ENCODE measurements at places on chromosomes 7 and 10. TPM values are rescaled to one million over a fixed set of nuclear protein-coding genes. Genes with fewer than 3 reads are reported as not detected.

Gene PAOX
- total RNA-seq = 5.3 TPM

Gene CALHM3
- total RNA-seq = not detected

Gene TMEM72
- not detected for total RNA-seq

Gene PIK3CG
- not detected for total RNA-seq

Gene CC2D2B
- under 0.01 TPM for total RNA-seq

Gene VPS41
- 57.7 TPM for total RNA-seq

Gene CRTAC1
- total RNA-seq = 0.12 TPM

Gene INA
- 0.30 TPM for total RNA-seq

Gene KCNIP2
- total RNA-seq = 1.1 TPM

Gene CTAGE15
- not detected for total RNA-seq

Gene KIN
- total RNA-seq = 4.1 TPM

Gene C10orf67
- total RNA-seq = not detected

Gene PRTFDC1
- total RNA-seq = 12.6 TPM

Gene OR2A12
- not detected for total RNA-seq

Gene SEPTIN7
- 197 TPM for total RNA-seq

Data from smooth muscle cell of the coronary artery (primary cell).